ENCODE measurements at places on chromosomes 2 and 18. TPM values are rescaled to one million over a fixed set of nuclear protein-coding genes. Genes with fewer than 3 reads are reported as not detected.

SPP2 gene
- total RNA-seq = not detected

UPP2 gene
- total RNA-seq = not detected

DNA sequence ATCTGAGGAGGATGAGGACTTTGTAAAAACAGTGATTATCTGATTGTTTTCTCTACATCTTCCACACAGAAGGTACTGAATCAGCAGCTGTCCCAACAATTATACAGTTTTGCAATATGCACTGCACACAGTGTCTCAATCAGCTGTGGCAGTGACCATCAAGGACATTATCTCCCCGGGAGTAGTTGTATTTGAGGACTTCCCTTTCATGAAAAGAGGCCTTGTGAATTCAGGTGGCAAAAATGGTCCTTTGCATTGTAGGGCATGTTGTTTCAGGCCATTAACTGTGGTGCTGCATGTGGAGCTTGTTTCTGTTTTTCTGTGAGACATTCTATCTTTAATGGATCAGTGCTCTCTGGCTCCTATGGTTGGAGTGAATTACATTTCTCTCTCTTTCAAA is 779.4 kb upstream of the FSHR start:
- H3K27ac ChIP-seq = no peak overlapping the region
- no peak for ATAC-seq
- no peaks in the 10 kb centered on the region for H3K36me3 ChIP-seq
- H3K4me1 ChIP-seq = no peaks in the 10 kb centered on the region
- peaks cover 8% of the 10 kb centered on the region for H3K27me3 ChIP-seq
- no peak overlapping the region for H3K4me3 ChIP-seq

DNA sequence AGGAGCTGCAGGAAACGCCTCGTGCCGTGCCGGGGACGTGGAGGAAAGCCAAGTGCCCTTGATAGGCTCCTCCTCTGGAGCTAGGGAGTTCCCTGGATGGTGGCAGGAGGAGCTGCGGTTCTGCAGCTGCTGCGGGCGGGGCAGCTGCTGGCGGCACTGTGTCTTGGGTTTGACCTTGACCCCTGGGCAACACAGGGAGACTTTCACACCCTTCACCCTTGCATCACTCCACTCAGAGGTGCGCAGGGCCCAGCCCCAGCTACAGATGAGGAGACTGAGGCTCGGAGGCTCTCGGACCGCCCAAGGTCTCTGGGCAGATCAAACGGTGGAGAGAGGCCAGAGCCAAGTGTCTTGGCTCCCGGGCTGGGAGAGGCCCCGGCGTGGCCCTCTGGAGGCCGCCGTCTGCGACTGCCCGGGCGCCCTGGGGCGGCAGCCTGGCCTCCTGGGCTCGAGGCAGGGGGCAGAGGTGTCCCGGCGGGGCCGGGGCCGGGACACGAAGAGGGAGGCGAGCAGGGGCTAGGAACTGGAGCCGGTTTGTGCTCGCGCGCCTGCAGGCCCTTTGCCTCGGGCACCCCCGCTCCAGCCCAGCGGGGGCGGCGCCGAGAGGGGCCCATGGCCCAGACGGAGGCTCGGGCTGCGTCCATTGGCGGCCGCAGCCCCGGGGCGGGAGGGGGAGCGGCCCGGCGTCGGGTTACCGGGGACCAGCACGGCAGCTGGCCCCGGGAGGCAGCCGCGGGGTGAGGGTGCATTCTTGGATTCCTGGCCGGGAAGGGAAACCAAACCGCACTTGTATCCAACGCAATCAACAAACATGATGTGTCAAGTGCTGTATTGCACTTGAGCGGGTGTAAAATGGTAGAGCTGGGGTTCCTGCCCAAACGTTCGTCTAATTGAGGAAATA is 129.6 kb upstream of the SLC1A4 start:
- H3K27me3 ChIP-seq = peaks cover 14% of the 10 kb centered on the region
- H3K36me3 ChIP-seq = no peaks in the 10 kb centered on the region
- H3K4me1 ChIP-seq = no peaks in the 10 kb centered on the region
- H3K4me3 ChIP-seq = peak overlapping the region; percentile 8

SERPINB7 gene
- not detected for total RNA-seq

KHK gene
- 5.9 TPM for total RNA-seq

- no peaks in the 10 kb centered on the region for H3K36me3 ChIP-seq
- H3K4me3 ChIP-seq = no peak overlapping the region
- H3K27me3 ChIP-seq = no peaks in the 10 kb centered on the region
These were observed 11.0 kb upstream of the SFTPB start for GRCh38 chr2:85678794-85679672.

- H3K36me3 ChIP-seq = no peaks in the 10 kb centered on the region
- no peak for ATAC-seq
These were observed 299.1 kb upstream of the TNP1 start for GRCh38 chr2:217158928-217159327.

DNA sequence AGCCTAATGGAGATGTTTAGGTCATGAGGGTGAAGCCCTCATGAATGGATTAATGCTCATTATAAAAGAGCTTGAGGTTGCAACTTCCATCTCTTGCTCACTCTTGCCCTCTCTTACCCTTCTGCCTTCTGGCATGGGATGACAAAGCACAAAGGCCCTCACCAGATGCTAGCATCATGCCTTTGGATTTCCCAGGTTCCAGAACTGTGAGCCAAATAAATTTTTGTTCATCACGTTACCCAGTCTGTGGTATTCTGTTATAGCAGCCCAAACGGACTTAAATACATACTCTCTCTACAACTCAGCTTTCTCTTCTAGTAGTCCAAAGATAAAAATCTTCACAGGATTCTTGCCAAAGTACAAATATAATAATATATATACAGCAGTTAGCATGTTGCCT is 75.8 kb downstream of the LNPK start:
- ATAC-seq = no peak
- H3K27ac ChIP-seq = no peak overlapping the region
- no peaks in the 10 kb centered on the region for H3K27me3 ChIP-seq
- no peak overlapping the region for H3K4me3 ChIP-seq
- peaks cover 38% of the 10 kb centered on the region for H3K36me3 ChIP-seq

MAB21L4 gene
- total RNA-seq = not detected

DNA sequence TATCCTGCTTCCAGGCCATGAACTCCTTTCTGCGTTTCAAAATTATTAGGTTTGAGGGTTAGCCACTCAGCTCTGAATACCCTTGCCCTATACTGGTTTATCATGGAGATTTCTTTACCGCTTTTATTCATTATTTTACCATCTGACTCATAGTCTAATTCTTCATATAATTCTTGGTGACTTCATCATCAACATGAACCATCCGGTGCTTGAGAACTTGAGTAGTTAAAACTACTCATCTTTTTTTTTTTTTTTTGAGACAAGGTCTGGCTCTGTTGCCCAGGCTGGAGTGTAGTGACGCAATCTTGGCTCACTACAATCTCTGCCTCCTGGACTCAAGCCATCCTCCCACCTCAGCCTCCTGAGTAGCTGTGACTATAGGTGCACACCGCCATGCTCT is 94.2 kb upstream of the LHCGR start:
- H3K4me3 ChIP-seq = no peak overlapping the region
- H3K27me3 ChIP-seq = peaks cover 4% of the 10 kb centered on the region
- ATAC-seq = no peak
- no peaks in the 10 kb centered on the region for H3K4me1 ChIP-seq

GRCh38 chr2:149380205-149380604 is 49.8 kb downstream of the LYPD6 start:
- no peak overlapping the region for H3K27ac ChIP-seq
- H3K36me3 ChIP-seq = no peaks in the 10 kb centered on the region
- ATAC-seq = no peak

CHRNG gene
- total RNA-seq = not detected

DNA sequence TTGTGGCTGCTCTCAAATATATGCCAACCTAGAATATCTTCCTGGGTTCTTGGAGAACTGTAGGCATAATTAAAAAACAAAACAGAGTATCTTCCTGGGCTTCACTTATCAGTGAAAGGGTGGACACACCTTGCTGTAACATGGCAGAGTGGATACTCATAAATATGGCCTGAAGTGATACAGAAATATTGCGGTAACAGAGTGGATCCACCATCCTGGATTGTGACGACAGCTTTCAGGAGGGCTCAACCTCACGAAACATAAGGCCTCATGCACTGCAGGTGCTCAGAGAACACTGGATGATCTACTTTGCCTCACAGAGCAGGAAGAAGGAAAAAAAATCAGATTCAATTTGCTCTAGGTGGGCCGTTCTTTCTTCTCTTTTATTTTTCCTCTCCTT is 336.0 kb downstream of the NBAS start:
- H3K4me1 ChIP-seq = no peaks in the 10 kb centered on the region
- H3K27ac ChIP-seq = no peak overlapping the region
- H3K4me3 ChIP-seq = no peak overlapping the region
- H3K36me3 ChIP-seq = peaks cover 59% of the 10 kb centered on the region
- H3K27me3 ChIP-seq = no peaks in the 10 kb centered on the region

DNA sequence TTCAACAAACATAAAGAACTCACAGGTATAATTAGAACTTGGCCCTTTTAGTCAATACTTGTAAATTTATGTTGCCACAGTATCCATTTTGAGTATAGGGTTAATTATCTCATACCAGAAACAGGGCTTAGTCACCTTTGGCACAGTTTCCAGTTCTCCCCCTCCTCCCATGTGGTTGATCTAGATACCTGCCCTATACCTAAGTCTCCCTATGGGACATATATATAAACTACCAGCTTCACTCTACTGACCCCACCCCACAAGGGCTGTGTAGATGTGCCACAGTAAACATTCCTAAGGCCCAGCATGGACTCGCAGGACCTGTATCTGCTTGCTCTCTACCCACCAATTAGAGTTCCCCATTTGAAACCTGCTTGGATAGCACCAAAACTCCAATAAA is 371.7 kb upstream of the RND3 start:
- peaks cover 8% of the 10 kb centered on the region for H3K27me3 ChIP-seq
- no peaks in the 10 kb centered on the region for H3K4me1 ChIP-seq
- no peak for ATAC-seq
- no peaks in the 10 kb centered on the region for H3K36me3 ChIP-seq
- no peak overlapping the region for H3K27ac ChIP-seq

- H3K27ac ChIP-seq = no peak overlapping the region
- peaks cover 52% of the 10 kb centered on the region for H3K36me3 ChIP-seq
- no peak for ATAC-seq
- no peak overlapping the region for H3K4me3 ChIP-seq
- no peaks in the 10 kb centered on the region for H3K27me3 ChIP-seq
- H3K4me1 ChIP-seq = no peaks in the 10 kb centered on the region
These were observed 33.9 kb downstream of the PDIA6 start for GRCh38 chr2:10778724-10779115.

DNA sequence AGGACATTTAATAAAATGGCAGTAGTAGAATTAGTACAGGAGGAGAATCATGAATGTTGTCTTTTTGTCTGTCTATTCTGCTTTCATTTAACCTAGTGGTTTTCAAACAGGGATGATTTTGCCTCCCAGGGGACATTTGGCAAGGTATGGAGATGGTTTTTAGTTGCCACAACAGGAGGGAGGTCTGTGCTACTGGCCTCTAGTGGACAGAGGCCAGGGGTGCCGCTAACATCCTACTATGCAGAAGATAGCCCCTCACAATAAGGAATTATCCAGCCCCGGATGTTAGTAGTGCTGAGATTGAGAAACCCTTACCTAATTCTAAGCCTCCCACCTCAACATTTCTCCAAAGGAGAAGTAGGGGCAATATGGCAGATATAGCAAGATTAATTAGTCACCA is 18.3 kb downstream of the FASTKD2 start:
- no peak overlapping the region for H3K4me3 ChIP-seq
- H3K27me3 ChIP-seq = no peaks in the 10 kb centered on the region
- ATAC-seq = no peak
- H3K4me1 ChIP-seq = peaks cover 14% of the 10 kb centered on the region

DNA sequence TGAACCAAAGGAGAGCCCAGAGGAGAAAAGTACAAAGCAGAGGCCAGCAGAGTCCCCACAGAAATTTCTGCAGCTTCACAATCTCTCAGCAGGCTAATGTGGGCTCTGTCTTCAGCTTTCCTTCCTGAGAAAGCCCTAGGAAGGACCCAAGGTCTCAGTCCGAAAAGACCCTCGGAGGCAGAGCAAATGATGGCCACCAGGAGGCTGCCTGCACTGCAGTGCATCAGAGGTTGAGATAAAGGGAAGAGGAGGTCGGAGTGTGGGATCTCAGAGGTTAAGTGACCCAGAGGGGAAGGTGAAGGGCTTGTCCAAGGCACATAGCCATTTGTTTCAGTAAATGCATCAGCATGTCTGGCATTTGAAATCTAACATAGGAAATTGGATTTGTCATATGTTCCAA is 299.1 kb upstream of the SLC14A2 start:
- H3K27ac ChIP-seq = no peak overlapping the region
- H3K36me3 ChIP-seq = no peaks in the 10 kb centered on the region
- H3K27me3 ChIP-seq = peaks cover 3% of the 10 kb centered on the region
- no peak overlapping the region for H3K4me3 ChIP-seq

- H3K27me3 ChIP-seq = no peaks in the 10 kb centered on the region
- peak; percentile 37 for ATAC-seq
- H3K4me3 ChIP-seq = peak overlapping the region; percentile 5
- H3K4me1 ChIP-seq = peaks cover 9% of the 10 kb centered on the region
- H3K36me3 ChIP-seq = peaks cover 73% of the 10 kb centered on the region
- H3K27ac ChIP-seq = peak overlapping the region; percentile 13
These were observed 27.2 kb downstream of the IL1R2 start for GRCh38 chr2:102018823-102019445.

DNA sequence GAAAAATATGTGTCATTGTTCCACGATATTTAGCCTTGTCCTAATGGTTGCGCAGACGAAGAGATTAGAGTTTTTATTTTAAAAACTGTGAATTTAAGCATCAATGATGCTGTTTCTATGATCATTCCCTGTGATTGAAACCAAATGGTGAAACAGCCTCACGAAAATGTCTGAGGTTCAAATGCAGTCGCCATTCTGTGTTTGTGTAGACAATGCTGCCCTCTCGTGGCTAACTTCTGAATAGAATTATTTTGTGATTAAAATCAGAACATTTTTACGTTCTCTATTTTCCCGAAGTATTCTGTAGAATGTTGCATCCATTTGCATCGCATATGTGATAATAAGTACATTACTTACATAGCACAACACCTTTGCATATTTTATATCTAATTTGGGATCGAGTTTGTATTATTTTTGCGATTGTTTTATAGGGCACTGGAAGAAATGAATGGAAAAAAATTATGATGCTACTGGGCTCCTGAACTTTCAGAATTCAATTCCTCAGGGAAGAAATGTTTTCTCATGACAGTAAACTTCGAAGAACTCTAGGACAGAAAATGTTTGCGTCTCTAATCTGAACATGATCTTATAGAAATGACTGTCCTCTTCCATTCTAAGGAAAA is 54.8 kb upstream of the CREB1 start:
- H3K4me3 ChIP-seq = peak overlapping the region; percentile 55
- H3K27me3 ChIP-seq = peaks cover 3% of the 10 kb centered on the region
- H3K4me1 ChIP-seq = peaks cover 13% of the 10 kb centered on the region
- H3K36me3 ChIP-seq = no peaks in the 10 kb centered on the region

- no peak overlapping the region for H3K4me3 ChIP-seq
- ATAC-seq = no peak
- no peaks in the 10 kb centered on the region for H3K36me3 ChIP-seq
- H3K27me3 ChIP-seq = peaks cover 5% of the 10 kb centered on the region
- H3K4me1 ChIP-seq = no peaks in the 10 kb centered on the region
These were observed 248.1 kb upstream of the SALL3 start for GRCh38 chr18:78731398-78732032.
